ENCODE measurements at places on chromosomes 2 and 18. TPM values are rescaled to one million over a fixed set of nuclear protein-coding genes. Genes with fewer than 3 reads are reported as not detected.

Gene MTCL1
- 20.8 TPM for total RNA-seq

Gene LYPD1
- total RNA-seq: 0.66 TPM

Gene CRYGC
- not detected for total RNA-seq

Gene C2orf72
- total RNA-seq: 44.5 TPM

Gene UGT1A10
- total RNA-seq: 82.9 TPM

Gene EFHD1
- 3.4 TPM for total RNA-seq

Gene NOL4
- 1.5 TPM for total RNA-seq

Gene RNU2-63P
- total RNA-seq: 2.3 TPM

DNA sequence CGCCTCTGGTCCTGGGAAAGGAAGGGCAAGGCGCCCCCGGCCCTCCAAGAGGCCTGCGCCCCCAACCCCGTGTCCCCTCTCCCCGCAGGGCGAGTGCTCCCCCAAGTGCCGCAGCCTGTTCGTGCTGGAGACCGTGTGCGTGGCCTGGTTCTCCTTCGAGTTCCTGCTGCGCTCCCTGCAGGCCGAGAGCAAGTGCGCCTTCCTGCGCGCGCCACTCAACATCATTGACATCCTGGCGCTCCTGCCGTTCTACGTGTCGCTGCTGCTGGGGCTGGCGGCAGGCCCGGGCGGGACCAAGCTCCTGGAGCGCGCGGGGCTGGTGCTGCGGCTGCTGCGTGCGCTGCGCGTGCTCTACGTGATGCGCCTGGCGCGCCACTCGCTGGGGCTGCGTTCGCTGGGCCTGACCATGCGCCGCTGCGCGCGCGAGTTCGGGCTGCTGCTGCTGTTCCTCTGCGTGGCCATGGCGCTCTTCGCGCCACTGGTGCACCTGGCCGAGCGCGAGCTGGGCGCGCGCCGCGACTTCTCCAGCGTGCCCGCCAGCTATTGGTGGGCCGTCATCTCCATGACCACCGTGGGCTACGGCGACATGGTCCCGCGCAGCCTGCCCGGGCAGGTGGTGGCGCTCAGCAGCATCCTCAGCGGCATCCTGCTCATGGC, 52.4 kb downstream of the SLC66A2 start:
- peaks cover 7% of the 10 kb centered on the region for H3K36me3 ChIP-seq
- H3K4me3 ChIP-seq: no peak overlapping the region
- H3K27ac ChIP-seq: no peak overlapping the region
- no peak for DNase-seq

DNA sequence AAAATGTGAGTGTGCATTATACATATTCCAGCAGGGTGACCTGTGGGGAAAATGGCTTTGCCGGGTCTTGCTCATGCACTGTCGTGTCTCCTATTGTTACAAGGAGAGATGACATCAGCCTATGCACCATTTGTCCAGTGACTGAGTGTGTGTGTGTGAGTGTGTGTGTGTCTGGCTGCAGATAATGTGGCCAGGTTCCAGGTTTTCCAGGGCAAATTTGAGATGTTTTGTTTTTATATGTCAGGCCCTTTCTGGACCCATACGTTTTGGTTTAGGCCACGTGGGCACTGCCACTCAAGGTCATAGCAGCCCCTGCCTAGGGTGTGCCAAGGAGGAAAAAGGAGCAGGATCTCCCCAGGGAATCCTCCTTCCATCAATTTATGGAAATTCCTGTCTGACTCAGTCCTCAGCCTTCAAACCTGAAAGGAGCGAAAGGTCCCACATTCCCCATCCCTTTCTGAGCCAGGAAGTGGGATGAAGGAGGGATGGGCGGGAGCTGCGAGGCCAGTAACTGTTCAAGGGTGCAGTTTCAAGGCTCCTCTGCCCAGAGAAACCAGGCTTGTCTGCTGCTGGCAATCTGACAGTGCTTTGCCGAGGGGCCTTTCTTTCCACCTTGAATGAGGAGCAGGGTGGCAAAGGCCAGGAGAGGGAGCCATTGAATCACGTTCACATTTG, 93.0 kb upstream of the SMAD2 start:
- peak; percentile 62 for DNase-seq
- no peaks in the 10 kb centered on the region for H3K27me3 ChIP-seq
- H3K4me3 ChIP-seq: no peak overlapping the region
- no peaks in the 10 kb centered on the region for H3K36me3 ChIP-seq
- no peaks in the 10 kb centered on the region for H3K4me1 ChIP-seq

DNA sequence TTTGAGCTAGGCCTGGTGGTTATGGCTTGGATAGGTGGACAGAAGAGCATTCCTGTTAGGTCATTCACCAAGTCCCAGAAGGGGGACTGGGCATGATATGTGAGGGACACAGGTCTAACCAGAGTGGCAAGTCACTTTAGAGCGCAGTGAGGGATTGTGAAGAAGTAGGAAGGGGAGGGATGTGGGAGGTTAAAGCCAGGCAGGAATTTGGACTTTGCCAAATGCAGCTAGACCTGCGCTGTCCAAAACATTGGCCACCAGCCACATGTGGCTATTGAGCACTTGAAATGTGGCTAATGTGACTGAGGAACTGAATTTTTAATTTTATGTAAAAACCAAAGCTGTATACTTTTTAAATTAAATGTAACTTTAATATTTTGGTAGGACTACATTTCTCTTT, 23.7 kb downstream of the GCKR start:
- H3K27ac ChIP-seq: no peak overlapping the region
- no peaks in the 10 kb centered on the region for H3K36me3 ChIP-seq
- H3K4me1 ChIP-seq: no peaks in the 10 kb centered on the region
- no peaks in the 10 kb centered on the region for H3K27me3 ChIP-seq
- DNase-seq: no peak

- no peak for DNase-seq
- H3K4me1 ChIP-seq: no peaks in the 10 kb centered on the region
- no peaks in the 10 kb centered on the region for H3K36me3 ChIP-seq
- H3K27me3 ChIP-seq: peaks cover 6% of the 10 kb centered on the region
These were observed 23.3 kb upstream of the SIX3 start for GRCh38 chr2:44918095-44918775.

DNA sequence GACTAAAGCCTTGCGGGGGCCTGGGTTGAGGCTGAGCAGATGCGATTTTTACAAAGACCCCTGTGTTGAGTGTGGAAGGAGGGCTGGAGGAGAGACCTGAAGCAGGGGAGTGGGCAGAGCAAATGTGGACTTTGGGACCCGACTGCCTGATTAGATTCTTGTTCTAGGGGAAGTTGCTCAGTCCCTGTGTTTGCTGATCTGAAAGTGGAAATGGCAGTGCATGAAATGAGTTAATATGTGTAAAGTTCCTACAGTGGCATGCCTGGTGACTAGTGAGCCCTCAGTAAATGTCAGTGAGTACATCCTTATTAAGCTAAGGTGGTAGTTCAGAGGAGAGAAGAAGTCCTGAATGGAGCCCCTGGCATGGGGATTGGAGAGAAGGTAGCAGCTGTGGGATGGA, 52.3 kb downstream of the ARMC9 start:
- no peak for DNase-seq
- no peak overlapping the region for H3K27ac ChIP-seq
- H3K4me1 ChIP-seq: no peaks in the 10 kb centered on the region
- no peak overlapping the region for H3K4me3 ChIP-seq

- no peaks in the 10 kb centered on the region for H3K27me3 ChIP-seq
- H3K27ac ChIP-seq: no peak overlapping the region
- H3K36me3 ChIP-seq: no peaks in the 10 kb centered on the region
These were observed 2.9 kb downstream of the GNLY start for GRCh38 chr2:85697096-85697495.

DNA sequence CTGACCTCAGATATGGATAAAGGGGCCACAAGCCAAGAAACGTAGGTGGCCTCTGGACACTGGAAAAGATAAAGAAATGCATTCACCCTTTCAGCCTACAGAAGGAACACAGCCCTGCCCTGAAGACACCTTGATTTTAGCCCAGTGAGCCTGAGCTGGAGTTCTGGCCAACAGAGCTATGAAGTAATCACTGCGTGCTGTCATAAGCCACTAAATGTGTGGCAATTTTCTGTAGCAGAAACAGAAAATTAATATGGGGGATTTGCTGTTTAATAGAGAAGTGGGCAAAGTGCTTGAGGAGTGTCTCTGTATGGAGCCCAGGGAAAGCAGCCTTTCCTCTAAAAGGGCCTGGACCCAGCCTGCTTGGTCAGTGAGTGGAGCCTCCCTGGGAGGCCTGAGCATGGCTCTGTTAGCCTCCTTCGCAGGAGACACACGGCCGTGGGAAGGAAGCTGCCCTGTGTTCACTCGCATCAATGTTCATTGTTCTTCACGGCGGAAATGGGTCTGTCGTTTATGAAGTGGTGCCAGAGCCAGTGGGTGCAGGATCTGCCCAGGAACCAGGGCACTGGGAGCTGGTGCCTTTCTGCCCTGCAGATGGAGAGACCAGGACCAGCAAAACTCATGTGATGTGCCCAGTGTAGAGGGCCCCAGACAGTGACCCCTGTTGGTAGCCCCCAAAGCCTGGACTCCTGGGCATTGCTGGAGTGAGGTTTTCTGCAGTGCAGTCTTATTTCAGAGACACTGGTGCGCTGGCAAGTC, 268.9 kb downstream of the NDUFA10 start:
- no peak for DNase-seq
- H3K4me1 ChIP-seq: no peaks in the 10 kb centered on the region
- H3K27ac ChIP-seq: no peak overlapping the region
- no peaks in the 10 kb centered on the region for H3K36me3 ChIP-seq

GRCh38 chr2:163878718-163879117, 142.9 kb upstream of the FIGN start:
- no peak overlapping the region for H3K4me3 ChIP-seq
- no peaks in the 10 kb centered on the region for H3K27me3 ChIP-seq
- H3K27ac ChIP-seq: no peak overlapping the region
- H3K36me3 ChIP-seq: no peaks in the 10 kb centered on the region
- no peaks in the 10 kb centered on the region for H3K4me1 ChIP-seq

- no peaks in the 10 kb centered on the region for H3K27me3 ChIP-seq
- no peak overlapping the region for H3K27ac ChIP-seq
- no peaks in the 10 kb centered on the region for H3K36me3 ChIP-seq
These were observed 27.4 kb upstream of the MBOAT2 start for GRCh38 chr2:9030841-9031240.

DNA sequence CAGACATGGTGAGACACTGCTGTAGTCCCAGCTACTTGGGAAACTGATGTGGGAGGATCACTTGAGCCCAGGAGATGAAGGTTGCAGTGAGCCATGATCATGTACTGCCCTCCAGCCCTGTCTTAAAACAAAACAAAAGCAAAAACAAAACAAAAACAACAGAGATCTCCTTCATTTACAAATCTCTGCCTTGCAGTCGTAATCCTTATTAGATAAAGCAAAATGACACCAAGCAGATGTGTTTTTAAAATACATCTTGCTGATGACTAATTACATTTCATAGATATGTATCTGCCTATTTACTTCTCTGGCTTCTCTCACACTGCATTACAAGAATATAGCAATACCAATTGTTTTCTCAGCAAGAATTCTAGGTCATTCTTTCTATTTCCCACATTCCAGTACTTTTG, 22.8 kb downstream of the NFE2L2 start:
- no peaks in the 10 kb centered on the region for H3K27me3 ChIP-seq
- DNase-seq: no peak
- no peaks in the 10 kb centered on the region for H3K36me3 ChIP-seq
- H3K4me1 ChIP-seq: peaks cover 24% of the 10 kb centered on the region

DNA sequence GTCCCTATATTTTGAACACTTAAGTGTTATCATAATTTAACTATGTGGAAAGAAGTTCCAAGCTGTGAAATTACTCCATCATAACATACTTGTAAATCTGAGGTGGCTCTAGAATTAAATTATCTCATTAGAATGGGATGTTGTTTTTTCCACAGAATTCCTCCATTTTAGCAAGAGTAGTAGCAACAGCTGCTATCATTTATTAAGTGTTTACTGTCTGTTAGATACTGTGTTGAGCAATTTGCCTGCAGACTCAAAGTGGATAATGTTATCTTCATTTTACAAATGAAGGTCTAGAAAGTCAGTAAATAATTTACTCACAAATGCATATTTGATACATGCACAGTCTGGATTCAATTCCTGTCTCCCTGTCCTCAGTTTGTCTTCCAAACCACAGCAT, 504.8 kb upstream of the NRP2 start:
- no peaks in the 10 kb centered on the region for H3K36me3 ChIP-seq
- no peaks in the 10 kb centered on the region for H3K27me3 ChIP-seq
- DNase-seq: no peak
- H3K4me3 ChIP-seq: no peak overlapping the region

DNA sequence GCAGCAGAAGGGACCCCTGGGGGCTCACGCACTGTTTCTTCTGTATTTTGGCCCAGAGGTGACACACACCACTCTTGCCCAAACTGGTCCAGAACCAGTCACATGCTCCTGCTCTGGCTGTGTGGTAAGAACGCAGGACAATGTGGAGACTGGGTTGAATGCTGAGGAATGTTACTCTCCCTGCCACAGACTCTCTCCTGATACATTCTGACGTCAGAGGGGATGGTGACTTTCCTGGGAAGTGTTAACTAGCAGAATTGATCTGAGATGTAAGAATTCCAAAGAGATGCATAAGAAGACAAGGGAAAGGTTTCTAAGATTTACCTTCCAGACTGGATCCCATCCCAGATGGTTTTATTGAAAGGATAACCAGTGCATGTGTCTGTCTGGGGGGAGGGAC, 100.8 kb downstream of the ASB1 start:
- DNase-seq: no peak
- H3K4me3 ChIP-seq: no peak overlapping the region
- H3K27me3 ChIP-seq: no peaks in the 10 kb centered on the region
- H3K27ac ChIP-seq: no peak overlapping the region
- H3K36me3 ChIP-seq: no peaks in the 10 kb centered on the region
